Sigmoid colon (tissue), 7 donors: ENCODE measurements at places on chromosomes 1 and 21. TPM values are rescaled to one million over a fixed set of nuclear protein-coding genes. Genes with fewer than 3 reads are reported as not detected.

DNA sequence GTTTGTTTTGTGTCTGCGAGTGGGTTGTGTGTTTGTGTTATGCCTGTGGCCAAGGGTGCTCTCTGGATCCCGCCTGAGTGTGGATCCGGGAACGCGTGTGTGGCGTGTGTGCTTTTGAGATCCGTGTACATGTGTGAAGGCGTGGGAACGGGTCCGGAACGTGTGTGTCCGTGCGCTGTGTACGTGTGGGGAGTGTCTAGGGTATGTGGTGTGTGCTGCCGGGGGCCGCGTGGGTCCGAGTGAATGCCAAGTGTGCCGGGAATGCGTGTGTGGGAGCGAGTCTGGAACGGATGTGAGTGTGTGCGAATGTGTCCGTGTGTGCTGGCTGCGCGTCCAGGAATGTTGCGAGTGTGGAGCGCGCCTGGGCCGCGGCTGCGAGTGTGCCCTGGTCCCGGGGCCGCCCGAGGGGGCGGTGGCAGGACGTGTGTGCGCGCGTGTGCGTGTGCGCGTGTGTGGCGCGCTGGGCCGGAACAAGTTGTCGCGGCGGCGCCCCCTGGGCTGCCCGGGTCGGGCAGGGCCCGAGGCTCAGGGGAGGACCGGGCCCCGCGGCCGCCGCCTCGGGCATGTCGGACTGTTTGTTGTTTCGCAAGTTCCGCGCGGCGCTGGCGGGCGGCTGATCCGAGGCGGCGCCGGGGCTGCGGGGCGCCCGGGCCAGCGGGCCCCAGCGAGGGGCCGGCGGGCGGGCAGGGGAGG is 953 bp downstream of the PTPRU start:
- peak; percentile 80 for DNase-seq

DNA sequence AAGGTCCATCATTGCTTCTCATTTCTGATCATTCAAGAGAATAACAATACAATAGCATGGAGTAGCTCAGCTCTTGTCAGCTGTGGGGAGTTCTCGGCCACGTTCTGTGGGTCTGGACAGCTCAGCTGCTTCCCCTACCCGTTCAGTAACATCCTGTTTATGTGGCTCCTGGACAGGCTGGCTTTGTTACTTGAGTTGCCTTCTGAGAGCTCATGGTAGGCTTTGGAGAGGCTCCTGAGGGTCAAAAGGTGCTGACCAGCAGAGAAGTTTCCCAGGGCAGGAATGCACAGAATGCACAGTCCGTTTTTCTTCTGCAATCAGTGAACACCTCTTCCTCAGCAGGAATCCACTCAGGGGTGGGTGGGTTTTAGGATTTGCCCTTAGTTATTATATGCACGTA is 36.0 kb downstream of the KAZN start:
- DNase-seq: no peak

DNA sequence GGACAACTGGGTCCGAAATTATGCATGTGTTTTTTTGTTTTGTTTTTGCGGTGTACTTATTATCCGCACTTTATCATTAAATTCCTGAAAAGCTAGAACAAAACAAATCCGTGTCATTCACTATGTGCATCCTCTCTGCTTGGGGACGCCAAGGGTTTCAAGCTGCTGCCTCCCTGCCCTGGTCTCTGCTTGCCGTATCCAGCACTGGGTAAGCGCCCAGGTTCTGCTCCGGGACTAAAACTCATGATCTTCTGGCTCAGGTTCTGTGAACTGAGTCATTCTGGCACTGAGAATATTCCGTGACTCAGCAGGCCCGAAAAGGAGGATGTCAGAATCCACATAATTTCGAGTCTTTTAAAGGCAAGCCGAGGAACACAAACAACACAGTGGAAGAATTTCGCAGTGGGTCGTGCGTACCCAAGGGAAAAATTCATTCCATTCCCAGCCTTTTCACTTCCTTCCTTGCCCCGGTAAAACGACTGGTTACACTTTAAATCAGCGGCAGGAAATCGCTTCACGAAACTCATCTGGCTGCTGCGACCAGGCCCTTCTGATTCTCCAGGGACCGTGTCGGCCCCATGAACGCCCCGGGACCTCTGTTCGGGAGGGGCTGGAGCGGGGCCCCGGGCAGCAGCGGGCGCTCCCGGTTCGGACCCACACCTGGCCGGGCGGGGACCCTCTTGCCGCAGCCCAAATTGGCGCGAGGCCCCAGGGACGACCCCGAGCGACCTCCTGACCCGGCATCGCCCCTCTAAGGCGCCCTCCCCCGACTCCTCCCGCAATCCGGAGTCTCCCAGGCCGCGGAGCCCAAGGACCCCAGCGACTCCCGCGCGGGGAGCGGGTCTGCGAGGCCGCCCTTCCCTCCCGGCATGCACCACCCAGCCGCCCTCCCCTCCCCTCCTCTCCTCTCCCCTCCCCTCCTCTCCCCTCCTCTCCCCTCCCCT is 746 bp upstream of the LAMC1 start:
- DNase-seq: peak; percentile 97

DNA sequence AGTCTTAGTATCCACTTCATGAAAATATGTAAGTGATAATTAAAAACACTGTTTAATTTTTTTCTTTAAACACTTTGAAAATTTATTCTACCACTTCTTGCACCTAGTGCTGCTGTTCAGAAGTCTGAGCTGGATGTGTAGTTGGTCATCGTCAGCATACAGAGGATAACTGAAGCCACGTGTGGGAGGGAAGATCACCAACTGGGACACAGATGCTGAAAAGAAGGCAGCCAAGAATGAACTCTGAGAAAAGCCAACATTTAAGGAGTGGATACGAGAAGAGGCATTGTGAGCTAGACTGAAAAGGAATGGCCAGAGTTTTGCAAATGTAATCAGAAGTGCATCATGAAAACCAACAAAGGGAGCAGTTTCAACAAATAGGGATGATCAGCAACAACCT is 24.6 kb upstream of the CLCA4 start:
- DNase-seq: no peak

DNA sequence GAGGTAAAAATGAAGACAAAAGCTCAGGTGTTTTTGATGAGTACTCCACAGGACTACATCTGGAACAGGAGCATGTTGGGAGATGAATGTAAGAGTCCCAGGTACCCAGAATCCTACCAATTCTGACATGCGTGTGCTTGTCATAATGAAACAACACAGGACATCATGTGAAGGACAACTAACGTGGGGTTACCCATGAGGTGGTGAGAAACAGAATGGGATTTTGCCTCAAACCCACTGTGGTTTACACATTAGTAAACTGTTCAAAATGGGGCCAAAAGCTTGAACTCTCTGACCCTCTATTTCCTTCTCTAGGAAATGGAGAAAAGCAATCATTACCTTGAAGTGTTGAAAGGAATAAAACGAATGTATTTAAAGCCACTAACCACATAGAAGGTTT is 266.2 kb downstream of the RGS7 start:
- DNase-seq: no peak

DNA sequence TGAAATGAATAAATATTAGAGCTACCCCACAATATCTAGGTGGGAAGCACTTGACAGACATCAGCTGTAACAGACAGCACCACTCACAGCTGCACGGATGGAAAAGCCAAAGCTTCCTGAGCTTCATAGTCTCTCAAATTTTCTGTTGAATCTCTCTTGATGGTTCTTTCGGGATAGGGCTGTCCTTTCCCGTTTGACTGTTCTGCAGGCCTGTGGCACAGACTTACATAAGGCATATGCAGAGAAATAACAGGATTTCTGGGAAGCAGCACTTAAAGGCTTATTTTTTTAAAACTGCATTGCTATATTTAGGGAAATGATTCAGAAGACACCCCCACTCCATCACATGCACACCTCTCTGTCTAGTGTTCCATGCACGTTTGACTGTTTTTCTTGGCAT is 77.5 kb downstream of the ZNF648 start:
- DNase-seq: no peak

- DNase-seq: no peak
Measured at GRCh38 chr1:19644681-19645410, 735 bp downstream of the NBL1 start.

- DNase-seq: no peak
Measured at GRCh38 chr1:162363823-162364222, 12.8 kb downstream of the SPATA46 start.

DNA sequence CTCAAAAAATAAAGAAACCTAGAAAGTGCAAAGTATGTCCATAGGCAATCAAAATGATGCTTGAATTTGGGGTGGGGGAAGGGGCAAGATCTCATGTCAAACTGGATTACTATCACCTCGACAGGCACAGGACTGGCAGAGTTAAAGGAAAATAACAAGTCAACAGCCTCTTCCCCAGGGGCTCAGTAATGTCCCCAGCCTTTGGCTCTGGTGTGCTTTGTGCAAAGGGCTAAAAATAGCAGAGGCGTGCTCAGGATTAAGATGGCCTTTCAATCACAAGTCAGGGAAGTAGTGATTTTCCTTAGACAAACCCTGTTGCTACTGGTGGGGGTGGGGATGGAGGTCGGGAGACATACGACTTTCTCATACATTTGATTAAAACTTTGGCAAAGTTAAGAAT is 63.5 kb upstream of the OLIG2 start:
- no peak for DNase-seq

DNA sequence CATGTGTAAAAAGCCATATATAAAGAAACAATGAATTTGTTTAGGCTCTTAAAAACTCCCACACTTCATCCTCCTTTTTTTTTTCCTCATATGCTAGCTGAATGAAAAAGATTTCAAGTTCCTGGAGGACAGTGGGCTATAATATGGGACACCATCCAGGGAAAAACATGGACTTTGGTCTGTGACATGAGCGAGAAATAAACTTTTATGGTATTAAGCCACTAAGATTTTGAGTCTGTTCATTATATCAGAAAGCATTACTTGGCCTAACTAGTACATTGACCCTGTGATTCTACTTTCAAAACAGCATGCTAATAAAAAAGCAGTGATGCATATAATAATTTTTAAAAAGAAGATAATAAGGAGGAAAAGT is 392.3 kb upstream of the CAMK1G start:
- DNase-seq: no peak

GRCh38 chr1:42348498-42348897 is 13.5 kb upstream of the FOXJ3 start:
- DNase-seq: no peak

DNA sequence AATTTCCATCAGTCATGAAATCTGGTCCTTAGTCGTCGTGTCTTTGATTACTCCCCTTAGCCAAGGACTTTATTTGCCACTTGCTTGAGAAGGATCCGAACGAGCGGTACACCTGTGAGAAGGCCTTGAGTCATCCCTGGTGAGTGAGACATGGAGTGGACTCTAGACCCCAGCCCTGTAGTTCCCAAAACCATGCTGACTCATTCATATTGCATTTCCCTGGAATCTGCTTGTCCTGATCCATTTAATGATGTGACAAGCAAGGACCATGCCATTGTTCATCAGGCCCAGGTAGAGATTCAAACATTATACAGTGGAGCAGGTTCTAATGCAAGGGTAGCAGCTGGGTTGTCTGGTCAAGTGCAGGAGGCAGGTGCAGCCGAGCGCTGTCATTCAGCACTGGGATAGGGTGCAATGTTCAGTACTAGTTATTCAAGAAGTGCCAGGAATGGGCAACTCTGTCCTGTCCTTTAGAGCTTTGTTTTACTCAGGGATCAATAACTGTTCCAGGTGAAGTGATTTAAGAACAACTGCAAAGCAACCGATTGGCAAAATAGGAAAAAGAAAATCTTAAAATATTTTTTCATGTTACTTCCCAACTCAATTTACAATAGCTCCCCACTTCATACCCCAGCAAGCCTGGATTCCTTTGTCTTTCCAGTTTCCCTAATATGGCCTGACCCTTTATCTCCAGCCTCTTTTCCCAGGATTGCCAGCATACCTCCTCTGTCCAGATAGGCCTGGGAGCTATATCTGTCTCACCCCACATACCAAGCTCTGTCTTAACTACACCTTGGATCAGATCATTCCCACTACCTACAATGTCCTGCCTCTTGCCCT is 26.5 kb downstream of the CAMK1G start:
- no peak for DNase-seq

DNA sequence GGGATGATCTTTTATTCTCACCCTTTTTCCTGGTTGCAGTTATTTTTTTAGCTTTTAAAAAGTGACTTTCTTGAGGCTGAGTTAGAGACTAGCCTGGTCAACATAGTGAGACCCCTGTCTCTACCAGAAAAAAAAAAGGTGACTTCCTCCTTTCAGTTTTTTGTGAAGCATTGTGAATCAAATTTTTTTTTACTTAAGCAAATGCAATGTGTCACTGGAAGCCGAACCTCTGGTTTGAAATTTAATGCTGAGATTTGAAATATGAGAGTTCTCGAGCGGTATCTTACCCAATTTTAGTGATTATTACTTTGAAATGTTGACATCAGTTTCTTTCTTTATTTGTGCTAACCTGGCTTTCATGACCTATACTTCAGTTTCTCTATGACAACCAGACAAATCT is 3.6 kb downstream of the CAP1 start:
- DNase-seq: no peak

DNA sequence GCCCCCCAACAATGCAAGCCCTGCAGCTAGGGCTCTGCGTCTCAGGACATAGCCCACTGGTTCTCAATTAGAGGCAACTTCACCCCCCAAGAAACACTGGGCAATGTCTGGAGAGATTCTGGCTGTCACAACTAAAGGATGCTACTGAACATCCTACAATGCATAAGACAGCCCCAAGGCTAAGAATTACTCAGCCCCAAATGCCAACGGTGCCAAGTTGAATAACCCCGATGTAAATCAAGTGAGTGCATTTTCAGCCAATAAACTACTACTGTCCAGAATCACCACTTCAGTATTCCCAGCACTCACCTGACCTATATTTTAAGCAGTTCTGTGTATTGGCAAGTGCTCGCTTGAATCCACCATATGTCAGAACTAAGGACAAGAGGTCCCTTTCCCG is 6.9 kb downstream of the RIPK4 start:
- no peak for DNase-seq

- DNase-seq: no peak
Measured at GRCh38 chr1:151822404-151822803, 9.2 kb downstream of the RORC start.

GRCh38 chr1:207996636-207997035 is 85.7 kb upstream of the CD34 start:
- DNase-seq: no peak

GRCh38 chr1:96464066-96464465 is 257.5 kb upstream of the PTBP2 start:
- no peak for DNase-seq

GRCh38 chr1:23597635-23598388 is 38.5 kb upstream of the ID3 start:
- DNase-seq: no peak

TDRD10 gene
- 0.68 TPM for total RNA-seq

COL18A1 gene
- 104 TPM for total RNA-seq

ZNF496 gene
- 31.6 TPM for total RNA-seq

FMO2 gene
- 3.0 TPM for total RNA-seq

PRKAA2 gene
- 30.8 TPM for total RNA-seq

FHAD1 gene
- 0.27 TPM for total RNA-seq

TFAP2E gene
- total RNA-seq: 0.27 TPM
